ENCODE measurements at places on chromosomes 12 and 14. TPM values are rescaled to one million over a fixed set of nuclear protein-coding genes. Genes with fewer than 3 reads are reported as not detected.

MAP1LC3B2 gene
- 4.7 TPM for total RNA-seq

DNA sequence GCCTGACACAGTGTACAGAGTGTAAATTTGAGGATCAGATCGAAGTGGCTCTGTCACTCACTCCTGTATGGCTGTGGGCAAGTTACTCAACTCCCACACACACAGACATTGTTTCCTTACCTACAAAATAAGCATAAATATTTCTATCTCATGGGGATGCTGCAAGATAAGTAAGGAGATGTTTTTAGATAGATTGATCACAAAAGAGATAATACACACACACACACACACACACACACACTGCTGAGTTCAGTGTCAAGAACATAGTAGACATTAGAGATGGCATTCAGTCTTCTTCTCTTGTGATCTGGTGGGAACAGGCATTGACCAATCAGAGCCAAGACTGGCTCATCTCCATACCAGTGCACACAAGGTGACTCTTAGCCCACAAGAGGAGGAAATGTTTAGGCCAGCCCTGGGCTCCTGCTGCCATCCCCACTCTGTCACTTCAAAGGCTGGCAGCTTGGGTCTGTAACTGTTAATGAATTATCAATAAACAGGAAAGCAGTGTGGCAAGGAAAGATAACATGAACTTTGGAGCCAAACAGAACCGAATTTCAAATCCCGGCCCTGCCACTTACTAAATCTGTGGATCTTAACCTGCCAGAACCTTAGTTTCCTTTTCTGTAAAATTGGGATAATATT, 3.4 kb upstream of the RNASE8 start:
- no peak for DNase-seq

PTPN6 gene
- total RNA-seq, result 47.7 TPM

GRCh38 chr14:101980700-101981099, 16.3 kb downstream of the DYNC1H1 start:
- DNase-seq, result peak; percentile 73

DNA sequence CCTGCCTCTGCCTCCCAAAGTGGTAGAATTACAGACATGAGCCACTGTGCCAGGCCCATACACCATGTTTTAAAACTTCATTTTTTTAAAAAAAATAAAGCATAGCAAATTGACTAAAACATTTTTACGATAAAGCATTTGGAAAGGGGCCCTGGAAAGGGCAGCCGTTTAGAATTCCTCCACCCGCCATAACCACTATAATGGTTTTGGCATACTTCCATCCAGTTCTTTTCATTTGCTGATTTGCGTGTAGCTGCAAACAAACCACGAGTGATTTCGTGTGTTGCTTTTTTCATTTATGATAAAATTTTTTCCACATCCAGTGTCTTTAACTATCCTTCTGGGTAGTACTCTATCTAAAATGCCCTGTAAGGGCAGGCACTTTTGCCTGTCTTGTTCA, 91.8 kb upstream of the RIN3 start:
- DNase-seq, result no peak

GRCh38 chr12:108060067-108060466, 69.0 kb upstream of the WSCD2 start:
- DNase-seq, result no peak

GRCh38 chr12:31991815-31992214, 32.6 kb downstream of the RESF1 start:
- no peak for DNase-seq

GRCh38 chr14:106094654-106095189, 568.3 kb downstream of the TMEM121 start:
- DNase-seq, result no peak

- no peak for DNase-seq
These were observed 212.1 kb upstream of the ARID2 start for GRCh38 chr12:45517381-45517780.

- DNase-seq, result no peak
These were observed 58.2 kb upstream of the ZFP36L1 start for GRCh38 chr14:68851078-68851477.

CPSF6 gene
- 88.4 TPM for total RNA-seq

DNA sequence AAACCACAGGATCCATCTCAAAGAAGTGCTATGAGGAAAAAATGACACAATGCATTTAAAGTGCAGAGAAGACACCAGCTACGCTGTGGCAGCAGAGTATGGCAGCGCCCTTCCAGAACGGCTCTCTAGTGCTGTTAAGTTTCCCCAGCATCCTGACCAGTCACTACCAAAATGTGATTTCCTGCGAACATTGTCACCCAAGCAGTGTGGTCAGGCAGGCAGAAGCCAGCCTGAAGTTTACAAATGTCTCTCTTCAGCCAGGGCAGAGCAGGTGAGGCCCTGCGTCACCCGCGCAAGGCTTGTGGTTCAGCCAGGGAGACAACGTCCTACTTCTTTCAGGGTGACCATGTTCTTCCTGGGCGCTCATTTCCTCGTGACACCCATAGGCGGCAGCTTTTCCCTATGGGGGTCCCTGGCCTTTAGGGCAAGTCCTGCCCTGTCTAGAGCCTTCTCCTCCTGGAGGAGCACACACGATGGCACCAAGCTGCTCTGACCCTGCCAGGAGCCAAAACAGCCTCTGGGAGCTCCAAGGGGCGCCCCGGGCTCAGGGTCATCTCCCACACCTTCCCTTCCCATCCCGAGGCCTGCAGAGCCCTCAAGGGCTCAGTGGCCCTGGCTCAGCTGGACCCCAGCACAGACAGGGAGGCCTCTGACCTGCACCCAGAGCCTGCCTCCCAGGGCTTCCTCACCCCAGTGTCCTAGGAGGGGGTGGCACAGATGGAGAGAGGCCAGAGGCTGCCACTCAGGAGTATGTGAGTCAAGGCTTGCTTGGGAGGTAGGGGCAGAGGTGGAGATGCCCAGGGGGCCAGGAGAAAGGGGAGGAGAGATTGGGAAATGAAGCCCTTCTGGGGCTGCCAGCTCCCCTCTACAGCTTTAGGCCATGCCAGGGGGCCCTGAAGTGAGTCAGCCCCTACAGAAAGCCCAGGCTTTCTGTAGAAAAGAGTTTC, 41.9 kb downstream of the PSMA6 start:
- no peak for DNase-seq

DNA sequence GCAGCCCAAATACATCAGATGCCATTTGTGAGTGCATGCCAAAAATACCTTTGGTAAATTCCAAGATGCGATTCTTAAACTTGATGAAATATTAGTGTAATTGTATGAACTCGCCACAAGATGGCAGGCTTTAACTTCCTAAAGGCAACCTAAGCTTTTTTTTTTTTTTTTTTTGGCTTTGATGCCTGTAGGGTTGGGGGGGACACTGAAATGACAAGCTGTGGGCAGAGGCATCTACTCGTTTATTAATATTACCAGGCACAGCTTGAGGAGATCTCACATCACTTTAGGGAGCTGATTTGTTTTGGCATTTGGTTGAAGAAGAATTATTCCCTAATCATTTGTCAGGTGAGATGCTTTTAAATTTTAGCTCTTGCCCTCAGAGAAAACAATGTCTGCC, 126.7 kb upstream of the CCDC196 start:
- DNase-seq, result peak; percentile 64

- no peak for DNase-seq
These were observed 122.6 kb downstream of the ADGRD1 start for GRCh38 chr12:131076296-131076695.

DNA sequence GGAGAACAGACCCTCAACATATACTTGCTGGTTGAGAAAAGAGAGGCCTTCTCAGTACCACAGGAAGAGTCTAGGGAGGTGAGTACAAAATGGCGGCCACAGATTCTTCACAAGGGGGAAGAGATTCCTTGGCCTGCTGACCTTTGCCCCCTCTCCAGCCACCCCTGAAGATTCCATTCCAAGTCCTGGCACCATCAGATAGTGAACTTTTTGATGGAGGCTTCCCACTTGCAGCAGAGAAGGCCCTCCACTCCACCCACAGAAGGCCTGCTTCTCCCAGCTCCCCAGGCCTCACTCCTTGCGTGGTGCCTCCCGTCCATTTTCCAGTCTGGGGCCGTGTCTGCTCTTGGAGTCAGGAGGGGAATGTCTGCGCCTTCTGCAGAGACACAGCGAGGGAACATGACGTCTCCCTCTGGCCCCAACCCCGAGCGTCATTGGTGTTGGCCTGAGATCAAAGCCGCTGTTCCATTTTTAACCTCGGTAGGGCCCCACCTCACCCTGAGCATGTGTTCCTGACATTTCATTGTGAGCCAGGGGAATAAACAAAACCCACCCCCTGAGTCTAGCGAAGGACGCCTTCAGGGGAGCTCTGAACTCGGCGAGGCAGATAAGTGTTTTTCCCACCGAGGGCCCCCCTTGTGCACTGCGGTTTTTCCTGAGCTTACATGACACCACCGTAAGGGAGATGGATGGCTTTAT, 268.7 kb upstream of the TBX3 start:
- no peak for DNase-seq

IRAK3 gene
- 0.12 TPM for total RNA-seq

- no peak for DNase-seq
These were observed 110.6 kb downstream of the ANO6 start for GRCh38 chr12:45326358-45326975.

DNA sequence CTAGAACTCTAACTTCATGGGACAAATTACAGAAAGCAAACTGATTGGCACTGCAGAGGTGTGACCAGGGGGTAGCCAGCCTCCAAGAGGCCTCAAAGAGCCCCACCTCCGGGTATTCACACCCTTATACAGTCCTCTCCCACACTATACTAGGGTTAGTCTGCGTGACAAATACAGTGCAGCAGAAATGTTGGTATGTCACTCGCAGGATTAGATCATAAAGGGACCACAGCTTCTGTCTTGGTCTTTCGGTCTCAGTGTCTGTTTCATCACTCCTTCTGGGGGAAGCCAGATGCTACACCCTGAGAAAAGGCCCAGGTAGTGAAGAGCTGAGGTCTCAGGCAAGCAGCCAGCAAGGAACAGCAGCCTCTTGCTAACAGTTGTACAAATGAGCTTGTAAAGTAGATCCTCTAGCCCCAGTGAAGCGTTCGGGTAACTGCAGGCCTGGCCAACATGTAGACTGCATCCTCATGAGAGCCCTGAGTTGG, 68.9 kb upstream of the SAV1 start:
- no peak for DNase-seq

- DNase-seq, result no peak
These were observed 69.6 kb downstream of the PTPN11 start for GRCh38 chr12:112488257-112488876.

GRCh38 chr12:105030820-105031807, 45.0 kb downstream of the NOPCHAP1 start:
- DNase-seq, result no peak

KCNA1 gene
- not detected for total RNA-seq

ARHGDIB gene
- total RNA-seq, result 4.3 TPM

RTL1 gene
- total RNA-seq, result not detected

DNA sequence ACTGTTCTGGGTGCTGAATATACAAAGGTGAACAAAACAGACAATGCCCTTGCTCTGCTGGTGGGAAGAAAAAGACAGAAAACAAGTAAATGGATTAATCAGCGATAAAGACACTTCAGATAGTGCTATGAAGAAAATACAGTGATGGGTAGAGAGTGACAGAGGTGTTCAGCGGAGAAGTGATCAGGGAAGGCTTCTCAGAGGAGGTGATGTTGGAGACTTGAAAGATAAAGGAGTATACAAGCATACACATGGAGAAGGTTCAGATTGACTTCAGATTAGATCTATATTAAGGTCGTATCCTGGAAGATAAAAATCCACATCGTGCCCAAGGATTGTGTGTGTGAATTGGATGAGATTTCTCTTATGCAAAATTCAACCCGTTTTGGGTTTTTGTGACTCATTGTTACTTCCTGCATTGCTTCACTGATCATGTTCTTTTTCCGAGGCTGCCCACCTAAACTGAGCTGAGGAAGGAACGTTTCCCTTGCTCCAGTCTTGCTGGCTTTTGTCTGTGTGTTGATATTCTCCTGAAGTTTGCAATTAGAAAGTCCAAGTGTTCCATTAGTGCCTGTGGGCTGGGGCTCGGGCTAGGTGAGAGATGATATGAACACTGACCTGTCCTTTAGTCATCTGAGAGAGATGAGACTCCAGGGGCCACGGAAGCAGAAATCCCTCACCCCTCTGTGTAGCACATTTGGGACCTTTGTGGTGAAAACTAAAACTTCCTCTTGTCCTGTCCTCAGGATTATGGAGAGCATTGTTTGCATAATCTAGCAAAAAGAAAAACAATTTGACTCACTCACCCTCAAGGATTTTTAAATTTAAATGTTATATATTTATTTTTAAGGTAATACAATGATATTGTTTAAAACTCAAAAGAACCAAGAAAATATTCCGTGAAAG, 27.6 kb downstream of the PLXNC1 start:
- no peak for DNase-seq

P2RX2 gene
- not detected for total RNA-seq

TMEM229B gene
- 0.71 TPM for total RNA-seq

APOF gene
- total RNA-seq, result 0.17 TPM

GRCh38 chr12:123389560-123390351, 5.8 kb downstream of the KMT5A start:
- no peak for DNase-seq

GRCh38 chr14:101509730-101510371, 51.4 kb upstream of the DIO3 start:
- DNase-seq, result no peak

GRCh38 chr12:50059440-50060119, 2.2 kb downstream of the ASIC1 start:
- DNase-seq, result no peak

KRT79 gene
- not detected for total RNA-seq

GRCh38 chr14:96586921-96587822, 85.0 kb downstream of the PAPOLA start:
- no peak for DNase-seq
